ENCODE measurements at places on chromosomes 5 and 9. TPM values are rescaled to one million over a fixed set of nuclear protein-coding genes. Genes with fewer than 3 reads are reported as not detected.

DNA sequence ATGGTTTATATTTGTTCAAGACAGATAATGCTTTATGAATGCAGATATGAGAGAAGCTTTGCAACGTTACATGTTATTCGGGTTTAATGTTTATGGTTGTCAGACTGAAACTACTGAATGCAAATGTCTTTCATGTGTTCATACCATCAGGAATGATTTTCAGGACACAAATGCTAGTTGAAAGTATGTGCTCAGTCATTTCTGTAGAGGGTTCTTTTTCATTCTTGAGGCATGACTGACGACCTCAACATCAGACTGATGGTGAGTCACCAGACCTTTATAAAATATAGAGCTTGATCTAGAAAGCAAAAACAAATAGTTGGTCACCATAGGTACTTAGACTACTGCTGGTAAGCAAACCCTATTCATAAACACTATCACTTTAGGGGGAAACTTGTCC, 287.3 kb upstream of the NUDT12 start:
- DNase-seq = no peak

DNA sequence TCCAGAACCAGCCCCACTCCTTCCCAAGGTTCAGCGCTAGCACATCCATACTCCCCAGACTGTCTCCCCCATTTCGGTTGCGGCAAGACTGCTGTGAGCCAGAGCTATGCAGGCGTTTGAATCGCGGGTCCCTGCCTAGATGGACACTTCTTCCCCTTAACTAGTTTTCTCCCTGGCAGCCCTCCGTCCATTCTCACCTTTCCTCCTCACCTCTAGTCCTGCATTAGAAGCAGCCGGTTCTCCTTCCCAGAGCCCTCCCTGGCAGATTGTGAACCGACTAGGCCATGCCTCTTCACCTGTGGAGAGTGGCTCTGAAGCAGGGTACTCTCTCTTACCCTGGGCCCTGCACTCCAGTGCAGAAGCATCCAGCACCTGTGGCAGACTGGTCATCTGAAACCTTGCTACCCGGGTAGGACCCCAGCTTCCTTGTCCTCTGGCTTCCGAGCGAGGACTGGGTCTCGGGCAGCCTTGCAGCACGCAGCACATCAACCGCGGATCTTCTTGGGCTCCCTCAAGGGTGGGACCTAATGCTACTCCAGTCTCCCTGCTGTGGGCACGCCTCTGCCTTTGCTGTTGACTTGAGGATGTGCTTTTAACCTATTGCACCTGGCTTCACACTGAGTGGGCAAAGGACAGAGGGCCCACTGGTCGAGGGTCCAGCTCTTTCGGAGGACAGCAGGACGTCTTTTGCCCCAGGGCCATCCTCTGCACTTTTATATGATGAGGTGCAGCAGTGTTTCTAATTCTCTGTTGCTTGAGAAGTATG, 183.6 kb downstream of the AOPEP start:
- no peak for DNase-seq

DNA sequence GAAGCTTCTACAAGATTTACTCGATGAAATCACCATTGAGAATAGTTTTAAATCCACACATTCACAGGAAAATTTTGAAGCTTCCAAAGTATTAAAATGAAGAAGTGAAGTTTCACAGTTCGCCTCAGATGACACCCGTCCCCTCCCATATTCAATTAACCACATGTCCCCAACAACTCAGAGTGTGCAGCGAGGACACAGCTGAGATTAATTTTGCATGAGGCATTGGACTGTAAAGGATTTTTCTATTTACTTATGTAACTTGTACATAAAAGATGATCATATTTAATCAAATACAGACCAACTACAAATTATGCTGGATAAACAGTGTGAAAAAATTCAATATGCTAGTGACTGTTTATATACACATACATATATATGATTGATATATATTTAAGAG, 84.7 kb upstream of the OLFM1 start:
- no peak for DNase-seq

DNA sequence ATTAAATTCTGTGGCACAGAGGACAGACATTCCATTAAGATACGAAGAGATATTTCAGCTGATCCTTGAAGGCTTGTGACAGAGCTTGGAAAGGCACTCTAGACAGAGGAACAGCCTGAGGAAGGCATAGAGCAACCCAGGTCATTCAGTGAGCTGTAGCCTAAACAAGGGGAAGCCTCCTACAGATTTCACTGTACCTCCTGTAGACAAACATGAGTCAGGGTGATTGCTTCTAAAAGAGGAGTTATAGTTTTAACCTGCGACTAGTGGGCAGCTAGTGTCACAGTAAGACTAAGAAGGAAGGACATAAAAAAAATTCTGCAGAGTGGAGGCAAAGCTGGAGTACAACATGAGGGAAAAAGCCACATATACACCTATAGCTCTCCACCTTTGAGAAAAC, 43.5 kb upstream of the ANKDD1B start:
- DNase-seq = no peak

DNA sequence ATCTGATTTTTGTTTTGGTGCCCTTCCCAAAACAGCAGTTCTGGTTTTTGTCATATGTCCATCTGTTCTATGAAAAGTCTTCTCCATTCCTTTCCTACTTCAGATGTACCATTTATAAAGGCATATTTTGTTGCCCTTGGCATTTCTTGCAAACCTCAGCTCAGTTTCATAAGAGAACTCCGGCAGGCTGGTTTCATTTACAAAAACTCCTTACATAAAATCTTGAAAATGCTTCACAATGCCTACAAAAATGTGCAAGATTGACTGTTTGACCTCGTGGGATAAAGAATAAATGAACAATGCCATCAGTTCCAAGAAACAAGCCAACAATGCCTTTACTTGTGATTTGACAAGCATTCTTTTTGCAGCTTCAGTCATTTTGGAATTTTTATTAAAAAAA, 39.1 kb upstream of the CTNNAL1 start:
- no peak for DNase-seq

The OTULIN gene
- 20.4 TPM for polyA plus RNA-seq

- DNase-seq = no peak
These were observed 3.2 kb upstream of the TENT4A start for GRCh38 chr5:6710070-6710469.

The C9orf153 gene
- not detected for polyA plus RNA-seq

The TMC1 gene
- polyA plus RNA-seq = not detected

The OR1B1 gene
- polyA plus RNA-seq = not detected

The NR6A1 gene
- polyA plus RNA-seq = not detected

The FAXDC2 gene
- 0.72 TPM for polyA plus RNA-seq

The RMI1 gene
- polyA plus RNA-seq = 4.9 TPM

The SAPCD2 gene
- polyA plus RNA-seq = 0.39 TPM
